ENCODE measurements at places on chromosomes 1 and 21.

DNA sequence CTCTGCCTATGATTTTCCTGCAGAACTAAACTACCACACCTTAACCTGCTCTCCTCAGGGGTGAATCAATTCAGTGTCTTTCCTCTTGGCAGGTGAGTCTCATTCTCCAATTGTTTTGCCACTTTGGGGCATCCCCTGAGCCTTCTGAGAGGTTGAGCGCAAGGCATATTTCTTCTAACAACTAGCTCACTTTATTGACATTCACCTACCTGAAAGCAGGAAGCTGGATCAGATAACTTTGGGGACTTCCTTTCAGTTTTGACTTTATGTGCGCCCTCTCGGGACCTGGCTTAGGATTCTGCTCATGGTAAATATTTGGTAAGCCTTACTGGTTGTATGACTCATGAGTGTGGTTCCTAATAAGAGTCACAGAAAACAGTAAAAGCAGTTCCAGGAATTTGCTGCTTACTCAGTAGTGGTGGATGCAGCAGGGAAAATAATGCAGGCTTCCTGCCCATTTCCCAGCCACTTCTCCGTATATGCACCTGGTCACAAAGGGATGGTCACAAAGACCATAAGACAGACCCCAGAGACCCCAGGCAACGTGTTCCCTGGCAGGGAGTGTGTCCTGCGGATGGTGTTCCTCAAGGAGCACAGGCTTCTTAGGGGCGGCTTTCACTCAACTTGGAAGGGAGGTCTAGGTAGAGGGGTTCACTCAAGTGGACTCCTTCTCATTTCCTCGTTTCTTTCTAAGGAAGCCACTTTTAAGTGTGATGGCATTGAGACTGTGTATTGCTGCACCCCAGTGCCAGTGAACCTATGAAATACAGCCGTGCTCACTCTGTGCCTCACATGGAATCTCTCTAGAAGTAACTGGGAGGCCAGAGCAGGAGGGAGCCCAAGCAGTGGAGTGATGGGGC is 22.0 kb upstream of the BATF3 start:
- DNase-seq, result no peak

DNA sequence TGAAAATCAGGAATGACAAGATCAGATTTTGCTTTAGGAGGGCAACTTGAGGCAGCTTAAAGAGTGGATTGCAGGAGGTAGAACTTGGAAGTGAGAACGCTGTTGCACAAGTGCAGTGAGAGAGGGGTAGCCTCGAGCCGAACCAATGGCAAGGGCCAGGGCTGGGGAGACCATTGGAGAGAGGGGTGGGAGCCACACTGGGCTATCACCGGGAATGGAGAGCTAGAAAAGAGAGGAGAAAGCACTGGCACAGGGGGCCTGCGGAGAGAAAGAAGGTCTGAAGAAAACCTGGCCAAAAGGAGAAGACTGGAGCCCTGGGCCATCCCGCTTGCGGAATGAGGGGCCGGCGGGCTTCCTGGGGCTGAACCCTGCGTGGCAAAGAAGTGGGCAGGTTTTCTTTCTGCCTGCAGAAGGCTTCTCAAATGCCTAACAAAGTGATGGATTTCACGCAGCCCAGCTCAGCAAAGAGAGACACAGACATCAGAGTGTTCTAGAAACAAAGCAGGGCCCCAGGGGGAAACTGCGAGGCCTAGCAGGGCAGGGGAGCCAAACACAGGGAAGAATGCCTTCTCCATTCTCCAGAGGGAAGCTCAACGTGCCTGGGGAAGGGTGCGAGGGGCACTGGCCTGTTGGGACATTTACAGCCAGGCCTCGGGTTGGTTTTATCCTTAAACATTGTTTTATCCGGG is 1.2 kb upstream of the SLC37A1 start:
- peak; percentile 49 for DNase-seq

DNA sequence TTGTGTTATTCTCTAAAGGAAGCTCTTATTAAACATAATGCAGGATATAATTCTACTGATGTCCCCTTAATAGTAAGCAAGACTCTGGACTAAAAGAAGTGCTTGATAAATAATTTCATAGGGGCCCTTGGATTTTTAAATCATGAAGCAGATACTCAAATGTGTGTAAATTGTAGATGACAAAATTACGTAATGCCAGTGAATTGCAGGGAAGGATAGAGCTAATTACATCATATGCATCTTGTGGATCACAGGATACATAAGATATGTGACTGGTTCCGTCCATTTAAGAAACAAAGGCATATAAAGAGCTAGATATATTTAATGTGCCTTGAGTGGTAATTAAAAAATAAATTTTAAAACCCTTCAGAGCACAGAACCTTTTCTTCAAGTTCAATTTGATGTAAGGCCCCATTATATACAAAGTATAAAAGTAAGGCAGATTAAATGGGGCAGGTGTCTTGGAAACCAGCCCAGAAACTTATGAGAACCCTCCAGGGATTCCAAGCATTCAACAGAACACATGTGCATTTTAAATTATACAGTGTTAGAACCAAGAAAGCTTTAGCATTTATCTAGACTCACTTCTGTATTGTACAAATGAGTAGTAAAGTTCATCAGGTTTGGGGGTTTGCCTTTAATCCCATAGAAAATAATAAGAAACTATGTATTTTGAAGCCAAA is 190.4 kb downstream of the NCAM2 start:
- DNase-seq, result no peak

DNA sequence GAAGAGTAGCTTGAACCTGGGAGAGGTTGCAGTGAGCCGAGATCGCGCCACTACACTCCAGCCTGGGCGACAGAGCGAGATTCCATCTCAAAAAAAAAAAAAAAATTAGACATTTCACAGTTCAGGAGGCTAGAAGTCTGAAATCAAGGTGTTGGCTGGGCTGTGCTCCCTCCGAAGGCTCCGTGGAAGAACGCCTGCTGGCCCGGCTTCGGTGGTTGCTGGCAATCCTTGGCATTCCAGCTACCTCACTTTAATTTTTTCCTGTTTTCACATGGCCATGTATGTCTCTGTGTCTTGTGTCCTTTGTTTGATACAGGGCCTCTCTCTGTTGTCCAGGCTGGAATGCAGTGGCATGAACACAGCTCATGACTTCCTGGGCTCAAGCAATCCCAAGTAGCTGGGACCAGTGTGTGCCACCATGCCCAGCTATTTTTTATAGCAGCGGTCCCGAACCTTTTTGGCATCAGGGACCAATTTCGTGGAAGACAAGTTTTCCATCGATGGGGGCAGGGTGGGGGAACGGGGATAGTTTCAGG is 24.5 kb downstream of the OPRD1 start:
- DNase-seq, result no peak

DNA sequence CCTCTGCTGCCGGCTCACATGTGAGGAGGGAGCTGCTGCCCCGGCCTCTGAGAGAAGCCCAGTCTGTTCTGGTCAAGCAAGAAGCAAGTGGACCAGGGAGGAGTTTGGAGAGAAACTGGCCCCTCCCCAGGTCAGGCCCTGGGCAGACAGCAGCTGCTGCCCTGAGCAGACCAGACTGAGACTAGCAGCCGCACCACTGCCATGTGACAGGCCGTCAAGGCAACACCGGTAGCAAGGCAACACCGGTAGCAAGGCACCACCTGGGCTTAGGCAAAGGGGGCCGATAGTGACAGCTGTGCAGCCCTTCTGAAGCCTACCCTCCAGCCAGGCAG is 50.3 kb downstream of the ARHGEF16 start:
- DNase-seq, result no peak

- DNase-seq, result no peak
These were observed 348.7 kb downstream of the PCP4 start for GRCh38 chr21:40215941-40216340.

- peak; percentile 58 for DNase-seq
These were observed 1.2 kb downstream of the ZC3H12A start for GRCh38 chr1:37475380-37476086.

GRCh38 chr1:202836623-202837403 is 26.1 kb downstream of the PCAT6 start:
- DNase-seq, result peak; percentile 81

DNA sequence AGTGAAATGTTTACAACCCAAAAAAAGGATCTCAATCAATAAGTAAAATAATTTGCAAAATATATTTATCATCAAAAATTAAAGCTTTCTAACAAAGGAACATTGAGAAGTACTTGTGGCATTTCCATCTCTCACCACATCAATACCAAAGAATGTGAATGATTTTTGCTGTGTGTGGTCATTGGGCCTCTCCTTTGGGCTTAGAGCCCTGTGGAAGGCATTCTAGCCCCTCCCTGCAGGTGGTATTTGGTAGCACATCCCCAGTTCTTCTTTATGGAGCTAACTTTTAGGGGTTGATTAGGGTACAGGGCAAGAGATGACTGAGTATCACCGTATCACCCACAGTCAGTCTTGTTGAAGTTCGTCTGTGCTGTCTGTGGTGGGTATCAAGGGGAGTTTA is 294.1 kb upstream of the SGIP1 start:
- DNase-seq, result no peak

DNA sequence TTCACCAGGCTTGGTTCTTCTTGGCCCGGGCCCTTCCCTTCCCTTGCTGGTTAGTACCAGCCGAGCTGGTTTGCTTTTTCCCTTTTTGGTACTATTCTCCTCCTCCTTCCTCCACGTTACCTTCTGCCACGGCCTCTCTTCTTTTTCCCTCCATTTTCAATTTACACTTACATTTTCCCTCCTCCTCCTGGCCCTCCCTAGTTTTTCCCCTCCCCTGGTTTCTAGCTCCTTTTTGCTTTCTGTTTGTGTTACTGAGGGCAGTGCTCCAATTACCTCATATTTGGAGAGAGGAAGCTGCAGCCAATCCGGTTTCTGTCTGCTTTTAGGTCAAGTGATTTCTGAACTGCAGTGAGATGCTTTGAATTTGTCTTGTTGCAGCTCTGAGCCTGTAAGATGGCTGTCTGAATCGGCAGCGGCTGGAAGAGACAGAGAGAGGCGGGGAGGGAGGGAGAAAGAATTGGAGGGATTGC is 63.7 kb downstream of the MACF1 start:
- DNase-seq, result peak; percentile 75

DNA sequence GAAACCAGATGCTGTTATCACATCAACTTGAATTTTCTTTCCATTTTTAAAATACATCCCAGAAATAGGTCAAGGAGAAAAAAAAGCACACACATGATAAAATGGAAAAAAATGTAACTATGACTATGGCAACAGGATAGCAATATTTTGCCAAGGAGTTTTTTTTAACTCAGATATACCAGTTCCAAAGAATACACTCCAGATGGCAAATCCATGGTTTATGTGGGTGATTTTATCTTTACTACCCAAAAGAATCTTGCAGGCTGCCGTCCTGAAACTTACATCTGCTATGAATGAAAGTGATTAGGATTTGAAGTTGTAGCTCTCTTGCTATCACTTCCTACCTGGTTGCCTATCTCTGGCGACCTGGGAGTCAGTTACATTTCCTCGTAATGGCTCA is 91.0 kb upstream of the PLPPR4 start:
- DNase-seq, result no peak

DNA sequence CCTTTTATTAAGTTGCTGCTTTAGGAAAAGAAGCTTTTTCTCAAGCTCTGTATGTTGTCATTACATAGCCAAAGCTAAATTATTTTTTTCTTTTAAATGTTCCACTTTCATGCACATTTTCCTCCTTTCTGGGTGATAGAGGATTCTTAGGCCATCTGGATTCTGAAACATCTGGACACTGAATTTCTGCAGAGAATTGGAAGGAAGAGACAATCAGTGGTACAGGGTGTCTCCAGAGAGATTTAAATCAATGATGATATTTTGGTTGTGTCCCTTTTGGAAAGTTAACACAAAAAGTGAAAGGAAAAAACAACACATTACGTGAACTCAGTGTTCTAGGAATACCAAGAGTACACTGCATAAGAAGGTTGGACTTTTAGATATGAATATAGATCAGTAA is 211.4 kb upstream of the PKN2 start:
- no peak for DNase-seq

GRCh38 chr1:54367613-54368012 is 38.6 kb downstream of the SSBP3 start:
- DNase-seq, result no peak
